ENCODE measurements at places on chromosomes 12 and 14.

- DNase-seq, result no peak
Measured at GRCh38 chr12:31311634-31312258, 14.2 kb downstream of the SINHCAF start.

DNA sequence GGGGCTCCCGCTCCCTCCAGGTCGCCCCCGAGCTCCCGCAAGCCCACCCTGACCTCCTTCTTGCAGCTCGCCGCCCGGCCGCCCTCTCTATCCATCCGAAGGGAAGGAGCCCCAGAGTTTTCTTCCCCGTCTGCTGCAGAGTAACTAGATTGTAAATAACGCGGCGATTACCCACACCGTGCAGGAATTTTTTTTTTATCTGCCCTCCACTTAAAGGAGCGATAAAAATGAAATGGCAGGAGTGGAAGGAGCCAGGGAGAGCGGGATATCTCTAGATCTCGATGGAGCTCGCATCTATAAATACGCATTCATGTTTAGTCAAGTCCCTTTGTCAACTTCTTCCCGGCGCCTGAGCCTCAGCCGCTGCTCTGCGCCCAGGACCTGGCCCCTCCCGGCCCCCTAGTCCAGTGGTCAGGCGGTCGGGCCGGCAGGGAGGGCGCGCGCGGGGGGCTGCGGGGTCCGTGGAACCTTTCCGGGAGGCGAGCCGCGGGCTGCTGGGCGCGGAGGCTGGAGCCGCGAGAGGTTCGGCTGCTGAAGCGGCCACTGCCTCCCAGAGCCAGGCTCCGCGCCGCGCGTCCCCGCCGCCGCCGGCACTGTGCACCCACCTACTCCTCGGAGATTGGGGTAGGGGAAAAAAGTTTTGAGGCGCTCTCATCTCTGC, 386.0 kb downstream of the BCAT1 start:
- peak; percentile 55 for DNase-seq

DNA sequence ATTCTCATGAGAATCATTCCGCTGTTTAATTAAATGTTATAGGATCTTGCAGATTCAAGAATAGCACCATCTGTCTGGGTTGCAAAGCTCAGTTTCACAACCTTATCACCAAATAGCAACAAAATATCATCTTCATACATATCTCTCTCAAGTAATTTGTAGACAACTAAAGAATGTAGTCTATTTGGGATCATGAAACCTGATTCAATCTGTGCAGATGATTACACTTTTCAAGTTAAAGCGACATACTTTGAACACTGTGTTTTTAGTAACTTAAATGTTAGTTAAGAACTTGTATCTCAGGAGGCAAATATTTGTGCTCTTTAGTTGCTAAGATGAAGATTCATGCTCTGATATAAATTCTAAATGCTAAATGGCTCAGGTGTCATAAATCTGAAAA, 14.8 kb downstream of the MED13L start:
- DNase-seq, result no peak

- no peak for DNase-seq
Measured at GRCh38 chr12:47190905-47191304, 111.1 kb upstream of the AMIGO2 start.

DNA sequence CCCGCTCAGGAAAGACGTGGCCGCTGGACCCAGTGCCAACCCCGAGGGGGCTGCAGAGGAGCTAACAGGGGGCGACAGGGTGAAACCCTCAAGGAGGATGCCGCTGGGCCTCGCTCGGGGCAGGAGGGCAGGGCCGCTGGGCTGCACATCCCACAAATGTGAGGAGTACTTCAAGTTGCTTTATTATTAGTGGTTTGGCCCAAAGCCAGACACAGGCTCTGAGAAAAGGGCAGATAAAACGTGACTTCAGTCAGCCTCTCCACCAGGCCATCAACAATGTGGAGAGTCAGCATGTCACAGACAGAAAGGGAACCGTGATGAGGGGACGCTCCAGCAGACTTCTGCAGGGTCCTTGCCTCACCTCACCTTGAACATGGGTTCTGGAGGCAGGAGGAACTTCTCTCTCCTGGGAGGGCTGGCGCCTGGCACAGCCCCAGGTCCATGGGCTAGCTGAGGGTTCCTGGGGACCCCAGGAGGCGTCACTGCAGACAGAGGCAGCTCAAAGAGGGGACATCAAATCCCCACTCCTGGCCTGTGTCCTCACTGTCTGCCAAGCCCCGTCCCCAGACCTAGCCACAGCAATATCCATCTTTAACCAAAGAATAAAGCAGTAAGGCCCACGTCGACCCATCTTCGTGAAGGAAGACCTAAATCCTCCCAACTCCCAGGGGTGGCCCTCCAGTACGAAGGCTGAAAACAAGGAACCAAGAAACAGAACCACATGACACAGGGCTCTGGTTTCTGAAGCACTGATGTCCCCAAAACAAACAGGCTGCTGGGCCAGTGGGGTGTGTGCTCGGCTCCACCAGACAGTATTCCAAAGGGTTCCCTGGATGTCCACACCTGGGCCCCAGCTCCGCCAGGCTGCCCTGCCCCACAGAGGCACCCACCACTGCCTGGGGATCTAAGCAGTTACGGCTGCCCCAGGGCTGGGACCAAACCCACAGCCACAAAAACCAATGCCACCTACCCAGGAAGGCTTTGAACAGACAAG, 35.1 kb downstream of the CCDC85C start:
- peak; percentile 43 for DNase-seq

Measured in ELR (cell line).